ENCODE measurements at places on chromosomes 2 and 18.

- DNase-seq, result no peak
These were observed 23.5 kb downstream of the TNS1 start for GRCh38 chr2:217979151-217979811.

- DNase-seq, result no peak
These were observed 2.7 kb downstream of the METTL5 start for GRCh38 chr2:169822036-169822435.

DNA sequence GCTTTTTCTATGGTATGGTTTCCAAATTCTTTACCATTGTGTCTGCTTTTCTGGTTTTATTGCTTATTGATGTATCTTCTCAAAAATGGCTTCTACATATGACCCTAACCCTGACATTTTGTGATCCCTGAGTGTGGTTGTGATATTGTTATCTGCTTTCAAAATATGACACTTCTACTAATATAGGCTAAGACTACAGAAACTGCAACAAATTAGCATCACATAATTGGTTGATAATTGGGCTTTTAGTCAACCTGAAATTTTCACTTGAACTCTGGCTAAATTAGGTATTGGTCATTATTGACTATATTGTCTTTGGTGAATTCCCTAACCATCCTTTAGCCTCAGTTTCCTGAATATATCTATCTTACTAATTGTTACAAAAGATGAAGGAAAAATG is 246.1 kb downstream of the PIK3C3 start:
- no peak for DNase-seq

GRCh38 chr18:28045176-28045810 is 131.6 kb downstream of the CDH2 start:
- no peak for DNase-seq

DNA sequence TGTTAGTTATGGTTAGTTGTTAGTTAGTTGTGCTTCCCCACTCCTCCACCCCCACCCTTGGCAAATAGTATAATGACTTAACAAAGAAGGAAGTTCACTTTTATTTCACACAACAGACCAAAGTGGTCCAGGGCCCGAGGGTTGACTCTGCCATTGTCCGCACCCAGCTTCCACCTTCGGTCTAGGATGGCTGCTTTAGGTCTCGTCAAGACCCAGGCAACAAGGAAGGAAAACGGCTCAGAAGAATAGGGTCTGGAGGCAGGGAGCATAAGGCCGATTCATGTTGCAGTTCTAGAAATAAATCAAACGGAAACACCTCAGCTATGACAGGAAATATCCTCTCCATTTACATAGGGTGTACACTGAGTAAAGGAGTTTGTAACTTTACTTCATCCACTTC is 206.0 kb upstream of the CXCR4 start:
- DNase-seq, result no peak

DNA sequence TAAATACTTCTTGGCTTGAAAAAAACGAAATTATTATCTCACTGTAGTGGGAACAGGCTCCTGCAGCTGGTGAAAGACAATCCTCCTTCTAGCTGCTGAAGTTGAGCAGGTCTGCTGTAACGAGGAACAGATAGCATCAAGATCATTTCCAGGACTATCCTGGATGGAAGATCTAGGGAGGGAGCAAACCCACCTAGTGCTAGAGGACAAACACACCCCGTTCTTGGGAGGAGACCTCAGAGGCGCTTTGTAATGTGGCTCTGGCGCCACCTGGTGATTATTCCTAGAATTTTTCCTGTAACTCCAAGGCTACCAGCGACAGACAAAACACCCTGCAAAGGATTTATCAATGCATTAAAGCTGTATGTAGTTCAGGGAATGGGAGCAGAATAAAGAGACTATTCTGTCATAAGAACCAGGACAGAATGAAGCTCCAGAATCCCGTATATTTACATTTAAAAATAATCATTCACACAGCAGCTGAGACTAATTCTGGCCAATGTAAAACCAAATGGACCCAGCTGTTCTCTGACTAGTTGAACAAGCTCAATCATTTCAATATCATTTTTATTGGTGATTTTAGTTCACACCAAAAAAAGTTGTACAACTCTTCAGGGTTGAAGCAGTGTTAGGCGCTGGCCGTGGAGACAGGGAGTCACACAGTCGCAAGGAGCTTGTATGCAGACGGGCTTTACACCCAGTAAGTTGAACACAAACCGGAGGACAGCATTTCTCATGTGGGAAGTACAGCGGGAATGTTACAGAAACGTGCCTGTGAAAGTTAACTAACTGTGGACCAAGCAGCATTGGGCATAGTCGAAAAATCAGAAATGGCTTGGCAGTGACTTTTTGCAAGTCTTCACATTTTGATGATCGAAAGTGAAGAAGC is 290.3 kb downstream of the TRIB2 start:
- peak; percentile 7 for DNase-seq

DNA sequence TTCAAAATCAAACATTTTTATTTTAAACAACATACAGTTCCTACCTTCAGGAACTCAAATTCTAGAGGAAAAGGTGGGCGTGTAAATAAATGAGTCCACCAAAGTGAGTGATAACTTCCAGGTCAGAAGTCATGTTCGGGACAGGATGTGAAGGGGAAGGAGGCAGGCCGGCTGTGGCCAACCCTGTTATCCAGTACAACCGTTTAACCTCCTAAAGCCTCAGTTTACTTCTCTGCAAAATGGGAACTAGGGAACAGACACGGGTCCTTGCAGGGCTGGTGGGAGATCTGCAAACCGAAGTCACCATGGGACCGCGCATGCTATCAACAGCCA is 373 bp downstream of the EIPR1 start:
- DNase-seq, result no peak

GRCh38 chr2:88885679-88886416 is 194.4 kb downstream of the RPIA start:
- DNase-seq, result no peak

GRCh38 chr2:178731300-178731699 is 75.9 kb downstream of the TTN start:
- DNase-seq, result no peak

GRCh38 chr2:54904836-54905235 is 145.4 kb downstream of the RTN4 start:
- no peak for DNase-seq

- no peak for DNase-seq
These were observed 13.6 kb upstream of the ZSCAN30 start for GRCh38 chr18:35303610-35304009.

- DNase-seq, result no peak
These were observed 46.1 kb upstream of the PLB1 start for GRCh38 chr2:28449488-28450395.

DNA sequence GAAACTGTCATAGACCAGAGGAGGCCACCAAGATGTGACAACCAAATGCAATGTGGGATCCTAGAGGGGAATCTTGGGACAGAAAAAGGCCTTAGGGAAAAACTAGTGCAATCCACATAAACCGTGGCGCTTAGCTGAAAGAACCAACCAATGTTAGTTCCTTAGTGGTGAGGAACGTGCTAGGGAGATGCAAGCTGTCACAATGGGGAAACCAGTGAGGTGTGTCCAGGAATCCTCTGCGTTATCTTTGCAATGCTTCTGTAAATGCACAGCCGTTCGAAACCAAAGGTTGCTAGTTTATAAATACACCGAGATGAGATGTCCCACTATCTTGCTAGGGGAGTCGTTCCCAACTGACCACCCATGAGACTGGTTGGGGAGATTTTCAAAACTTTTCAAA is 157.0 kb upstream of the ID2 start:
- no peak for DNase-seq

GRCh38 chr2:197011801-197012641 is 85.5 kb upstream of the PGAP1 start:
- no peak for DNase-seq

DNA sequence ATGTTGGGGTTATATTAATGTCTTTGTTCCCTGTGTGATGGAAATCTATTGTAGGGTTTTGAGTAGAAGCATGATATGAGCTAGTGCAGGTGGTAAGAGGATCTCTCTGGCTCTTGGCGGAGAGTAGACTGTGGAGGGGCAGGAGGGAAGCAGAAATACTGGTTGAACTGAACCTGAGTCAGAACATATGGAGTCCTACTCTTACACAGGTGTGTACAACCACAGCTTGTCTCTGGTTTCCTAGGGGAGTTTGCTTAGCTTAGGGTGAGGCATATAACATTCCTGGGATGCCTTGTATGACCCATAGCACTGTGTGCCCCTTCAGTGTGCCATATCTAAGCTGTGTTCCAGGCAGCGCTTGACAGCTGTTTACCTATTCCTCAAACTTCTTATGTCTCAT is 97.3 kb upstream of the GCFC2 start:
- no peak for DNase-seq

- DNase-seq, result peak; percentile 64
These were observed 85.3 kb downstream of the C2orf74 start for GRCh38 chr2:61247204-61247812.

GRCh38 chr2:5826979-5827655 is 134.9 kb downstream of the SOX11 start:
- DNase-seq, result no peak

- DNase-seq, result peak; percentile 52
These were observed 39.5 kb upstream of the MCFD2 start for GRCh38 chr2:46954951-46955571.

GRCh38 chr2:11396467-11397445 is 52.3 kb upstream of the ROCK2 start:
- DNase-seq, result no peak

GRCh38 chr2:239297142-239298004 is 103.4 kb downstream of the HDAC4 start:
- no peak for DNase-seq

GRCh38 chr2:189685540-189686229 is 11.2 kb downstream of the ANKAR start:
- peak; percentile 14 for DNase-seq

DNA sequence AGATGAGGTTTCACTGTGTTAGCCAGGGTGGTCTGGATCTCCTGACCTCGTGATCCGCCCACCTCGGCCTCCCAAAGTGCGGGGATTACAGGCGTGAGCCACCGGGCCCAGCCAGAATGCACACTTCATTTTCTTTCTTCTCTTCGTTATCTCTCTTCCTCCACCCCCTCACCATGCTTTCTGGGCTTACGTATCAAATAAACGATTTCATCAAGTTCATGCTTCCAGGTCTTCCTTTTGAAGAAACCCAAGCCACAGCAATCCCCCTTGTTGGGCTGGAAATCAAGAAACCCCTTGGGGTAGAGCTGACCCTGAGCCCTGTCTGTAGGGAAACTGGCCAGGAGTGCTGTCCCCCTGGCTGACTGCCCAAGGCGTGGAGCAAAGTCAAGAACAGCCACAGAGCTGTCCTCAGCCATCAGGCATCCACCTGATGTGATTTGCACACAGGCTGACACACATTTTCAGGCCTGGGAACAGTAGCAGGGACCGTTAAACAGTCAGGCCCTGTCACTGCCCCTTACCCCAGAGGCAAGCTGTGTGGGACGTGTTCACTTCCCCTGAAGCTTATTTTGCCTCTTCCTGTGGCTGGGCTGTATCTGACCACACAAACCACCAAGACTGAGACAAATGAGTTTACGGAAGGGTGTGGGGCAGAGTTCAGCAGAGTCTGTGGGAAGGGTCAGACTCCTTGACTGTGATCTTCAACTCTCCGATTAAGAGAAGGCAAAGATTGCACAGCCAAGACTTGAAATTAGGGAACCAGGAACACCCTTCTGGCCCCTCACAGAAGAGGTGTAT is 15.1 kb upstream of the NMUR1 start:
- DNase-seq, result no peak

DNA sequence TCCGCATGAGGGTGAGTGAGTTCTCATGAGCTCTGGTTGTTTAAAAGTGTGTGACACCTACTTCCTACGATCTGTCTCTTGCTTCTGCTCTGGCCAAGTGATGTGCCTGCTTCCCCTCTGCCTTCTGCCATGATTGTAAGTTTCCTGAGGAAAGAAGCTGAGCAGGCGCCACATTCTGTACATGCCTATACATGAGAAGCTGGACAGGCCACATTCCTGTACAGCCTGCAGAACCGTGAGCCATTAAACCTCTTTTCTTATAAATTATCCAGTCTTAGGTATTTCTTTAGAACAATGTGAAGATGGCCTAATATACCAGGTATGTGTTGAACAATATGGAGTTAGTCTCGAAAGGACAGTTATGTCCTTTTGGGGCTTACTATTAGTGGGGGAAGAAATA is 281.0 kb downstream of the ALK start:
- DNase-seq, result no peak

- no peak for DNase-seq
These were observed 280.3 kb downstream of the NDUFA10 start for GRCh38 chr2:239744706-239745340.

DNA sequence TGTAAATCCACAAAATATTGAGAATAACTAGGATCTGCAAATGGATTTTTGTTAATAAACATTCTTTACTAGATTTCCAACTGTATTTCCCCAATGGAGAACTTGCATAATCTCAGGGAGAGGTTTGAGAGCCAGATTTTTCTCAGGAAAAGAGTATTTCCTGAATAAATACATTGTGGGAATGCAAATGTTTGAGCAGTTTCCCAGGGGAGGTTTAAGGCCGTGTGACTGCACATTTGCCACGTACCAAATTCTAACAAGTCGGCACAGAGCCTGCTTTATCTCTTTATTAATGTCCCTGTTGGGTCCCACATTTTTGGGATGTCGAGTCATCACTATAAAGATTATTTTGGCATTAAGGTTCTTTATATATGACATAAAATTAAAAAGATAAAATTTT is 27.0 kb downstream of the TFPI start:
- peak; percentile 70 for DNase-seq

GRCh38 chr2:133502678-133503077 is 65.6 kb downstream of the NCKAP5 start:
- no peak for DNase-seq

DNA sequence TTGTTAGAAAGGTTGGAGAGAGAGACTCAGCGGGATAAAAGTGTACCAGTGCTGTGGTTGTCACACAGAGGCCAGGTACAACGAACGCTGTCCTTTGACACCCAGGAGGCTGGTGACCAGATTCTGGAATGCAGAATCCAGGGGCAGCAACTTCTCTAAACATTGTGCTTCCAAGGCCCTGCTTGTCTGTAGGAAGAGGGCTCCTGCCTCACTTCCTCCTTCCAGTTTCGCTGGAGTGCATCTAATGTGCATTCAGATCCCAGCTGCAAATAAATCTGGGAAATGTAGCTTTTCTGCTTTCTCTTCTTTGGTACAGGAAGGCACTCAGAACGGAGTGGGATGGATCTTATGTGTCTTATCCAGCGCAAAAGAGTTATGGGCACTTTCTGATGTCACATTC is 171.8 kb upstream of the ATP5MC3 start:
- DNase-seq, result no peak

Measured in AG04449 (cell line).